ENCODE measurements at places on chromosomes 11 and 22.

DNA sequence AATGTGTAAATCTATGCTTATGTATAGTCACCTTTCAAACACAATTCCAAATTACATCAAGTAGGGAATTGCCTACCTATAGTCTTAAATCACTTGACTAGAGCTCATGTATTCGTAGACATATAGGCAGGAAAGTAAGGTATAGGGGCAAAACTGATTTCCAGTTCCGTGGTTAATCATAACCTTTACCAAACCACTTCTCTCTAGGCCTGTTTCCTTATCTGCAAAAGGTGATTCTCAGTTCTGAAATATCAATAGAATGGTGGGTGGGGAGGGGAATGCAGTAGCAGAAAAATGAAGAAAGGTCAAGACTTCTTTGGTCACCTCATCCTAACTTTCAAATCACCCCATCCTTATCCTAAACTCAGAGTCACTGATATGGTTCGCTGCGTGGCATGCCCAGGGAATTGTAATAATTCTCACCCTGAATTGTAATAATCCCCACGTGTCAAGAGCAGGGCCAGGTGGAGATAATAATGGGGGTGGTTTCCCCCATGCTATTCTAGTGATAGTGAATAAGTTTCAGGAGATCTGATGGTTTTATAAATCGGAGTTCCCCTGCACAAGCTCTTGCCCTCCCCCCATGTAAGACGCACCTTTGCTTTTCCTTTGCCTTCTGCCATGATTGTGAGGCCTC, 1.9 kb upstream of the ANO5 start:
- DNase-seq: no peak

DNA sequence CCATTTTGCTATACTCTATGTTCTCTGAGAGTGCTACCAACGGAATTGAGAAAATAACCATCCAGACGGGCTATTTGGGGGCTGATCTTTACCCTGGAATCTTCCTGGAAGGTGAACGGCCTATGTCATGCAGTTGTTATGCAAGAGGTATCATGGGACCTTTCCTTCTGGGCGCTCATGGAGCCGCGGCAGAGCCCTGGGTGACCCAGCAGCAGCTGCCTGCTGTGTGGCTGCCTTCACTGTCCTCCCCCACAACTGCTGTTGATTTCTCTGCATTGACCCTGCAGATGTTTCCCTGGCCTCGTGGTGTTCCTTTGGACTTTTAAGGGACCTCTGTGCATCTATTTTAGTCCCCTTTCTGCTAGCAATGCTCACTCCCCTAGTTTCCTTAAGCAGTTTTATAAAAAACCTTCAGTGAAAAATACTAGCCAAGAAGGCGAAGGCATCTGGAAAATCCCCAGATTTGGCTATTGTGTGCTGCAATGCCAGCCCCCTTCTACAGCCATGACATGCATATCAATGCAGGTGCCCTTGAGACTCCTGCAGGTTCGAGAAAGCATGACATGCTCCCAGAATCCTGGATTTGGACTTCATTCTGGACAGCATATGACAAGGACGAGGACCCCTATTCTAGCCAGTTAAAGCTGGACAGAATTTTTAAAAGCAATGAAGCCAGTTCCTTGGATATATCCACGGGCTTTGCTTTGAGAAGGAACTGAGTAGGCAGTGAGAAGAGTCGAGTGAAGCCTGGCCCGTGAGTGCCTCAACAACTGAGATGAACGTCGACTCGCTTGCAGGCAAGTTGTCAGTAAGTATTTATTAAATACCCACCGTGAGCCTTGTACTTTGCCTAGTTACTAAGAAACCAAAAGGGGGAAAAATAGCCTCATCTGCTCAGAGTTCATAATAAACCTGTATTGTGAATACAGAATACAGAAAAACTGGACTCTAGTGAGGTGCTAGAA, at the start of gene SLC25A18:
SLC25A18 (plus strand) TSS at position 593 of the 965 bp plus-strand sequence. CDS start 16,447 bp downstream, outside the sequence.
- no peak for DNase-seq

DNA sequence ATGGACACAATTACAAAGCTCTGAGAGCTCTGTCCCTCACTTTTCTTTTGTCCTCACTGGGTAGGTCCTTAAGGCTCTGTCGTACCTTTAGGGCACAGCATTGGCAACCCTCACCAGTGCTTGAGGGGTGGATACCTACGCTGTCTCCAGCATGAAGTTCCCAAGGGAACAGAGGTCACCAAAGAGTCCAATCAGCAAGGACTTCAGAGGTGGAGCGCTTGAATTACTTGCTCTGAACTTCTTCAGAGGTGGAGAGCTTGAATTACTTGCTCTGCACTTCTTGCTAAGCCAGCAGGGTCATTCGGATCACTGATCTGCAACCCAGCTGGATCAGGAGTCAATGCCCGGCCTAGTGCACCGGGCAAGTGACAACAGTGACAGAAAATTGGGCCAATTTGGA, 35.1 kb downstream of the RRP7A start:
- DNase-seq: no peak

DNA sequence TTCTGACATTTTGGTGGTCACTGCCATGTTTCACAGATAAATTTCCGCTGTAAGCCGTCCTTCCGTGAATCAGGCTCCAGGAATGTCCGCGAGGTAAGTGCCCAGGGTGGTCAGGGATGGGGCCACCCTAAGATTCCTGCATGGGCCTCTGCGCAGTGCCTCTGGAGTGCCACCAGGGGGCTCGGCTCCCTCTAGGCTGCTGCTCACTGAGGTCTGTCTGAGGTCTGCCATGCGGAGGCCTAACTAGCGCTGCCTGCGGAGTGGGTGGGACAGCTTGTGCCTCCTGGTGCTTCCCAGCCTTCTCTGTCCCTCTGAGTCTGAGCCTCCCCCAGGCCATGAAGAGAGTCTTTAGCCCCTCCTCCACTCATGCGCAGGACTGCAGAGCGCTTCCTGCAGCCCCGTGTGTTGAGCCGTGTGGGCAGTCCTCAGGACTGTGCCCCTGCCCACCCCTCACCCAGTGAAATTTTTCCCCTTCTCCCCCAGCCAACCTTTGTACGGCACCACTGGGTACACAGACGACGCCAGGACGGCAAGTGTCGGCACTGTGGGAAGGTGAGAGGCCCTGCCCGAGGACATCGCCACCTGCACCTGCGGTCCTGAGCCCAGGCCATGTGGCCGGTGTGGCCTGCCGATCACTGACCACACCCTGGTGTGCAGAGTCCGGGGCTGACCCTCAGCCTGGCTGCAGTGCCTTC, 11.9 kb upstream of the MDK start:
- DNase-seq: no peak

GRCh38 chr11:85167038-85167437, 460.1 kb downstream of the DLG2 start:
- no peak for DNase-seq

- no peak for DNase-seq
Measured at GRCh38 chr11:79809487-79809886, 368.7 kb upstream of the TENM4 start.

GRCh38 chr11:28011813-28012212, 96.1 kb downstream of the KIF18A start:
- DNase-seq: no peak

Data from stimulated activated CD4-positive, alpha-beta T cell treated with anti-CD3 and anti-CD28 coated beads, Interleukin-4, amount 100 ng/mL, for 48 hours (primary cell).